ENCODE measurements at places on chromosomes 11 and 22. TPM values are rescaled to one million over a fixed set of nuclear protein-coding genes. Genes with fewer than 3 reads are reported as not detected.

The MAP6 gene
- not detected for total RNA-seq

The LDHAL6A gene
- not detected for total RNA-seq

The RHBDD3 gene
- 36.3 TPM for total RNA-seq

The MISFA gene
- total RNA-seq: 3.6 TPM

The OR9Q1 gene
- total RNA-seq: not detected

The OR56A1 gene
- total RNA-seq: not detected

The CELSR1 gene
- 2.1 TPM for total RNA-seq

The EXPH5 gene
- total RNA-seq: 0.09 TPM

The LYVE1 gene
- 7.6 TPM for total RNA-seq

The FERMT3 gene
- 64.4 TPM for total RNA-seq

The OR4D5 gene
- total RNA-seq: not detected

The OR6T1 gene
- total RNA-seq: not detected

The KCNQ1 gene
- total RNA-seq: 0.09 TPM

The NLRP14 gene
- total RNA-seq: 0.35 TPM

The AQP11 gene
- total RNA-seq: 0.22 TPM

The NOX4 gene
- total RNA-seq: 47.7 TPM

The MS4A1 gene
- total RNA-seq: not detected

The ARCN1 gene
- total RNA-seq: 168 TPM

The MRGPRF gene
- total RNA-seq: not detected

The ANO5 gene
- 1.3 TPM for total RNA-seq

The MLC1 gene
- total RNA-seq: not detected

The OVOL1 gene
- total RNA-seq: not detected

The MRGPRX4 gene
- total RNA-seq: not detected

The UPK3A gene
- not detected for total RNA-seq

The FIBIN gene
- not detected for total RNA-seq

The CDC42BPG gene
- 0.42 TPM for total RNA-seq

The SCO2 gene
- 3.7 TPM for total RNA-seq

The OR8D4 gene
- not detected for total RNA-seq

The ANGPTL5 gene
- not detected for total RNA-seq

The ZDHHC8 gene
- total RNA-seq: 128 TPM

The C11orf65 gene
- total RNA-seq: not detected

The FJX1 gene
- 26.6 TPM for total RNA-seq

The OR51G1 gene
- not detected for total RNA-seq

The RTN4R gene
- total RNA-seq: 1.2 TPM

The LINC01488 gene
- not detected for total RNA-seq

The TRPT1 gene
- total RNA-seq: 26.2 TPM

The B4GALNT4 gene
- total RNA-seq: 9.6 TPM

The MAPK12 gene
- 72.3 TPM for total RNA-seq

The SERPING1 gene
- not detected for total RNA-seq

The NXPE4 gene
- not detected for total RNA-seq

The GSC2 gene
- total RNA-seq: not detected

The RBMXL2 gene
- total RNA-seq: 0.51 TPM

The CRYBA4 gene
- not detected for total RNA-seq
